Activated CD4-positive, alpha-beta T cell treated with anti-CD3 and anti-CD28 coated beads, Interleukin-2, amount 50 U/mL, for 48 hours (primary cell): ENCODE measurements at places on chromosomes 3 and 15.

- no peak for DNase-seq
Observed at GRCh38 chr3:39139442-39139841, 13.9 kb downstream of the CSRNP1 start.

GRCh38 chr3:21942328-21942727, 191.3 kb upstream of the ZNF385D start:
- DNase-seq: no peak

DNA sequence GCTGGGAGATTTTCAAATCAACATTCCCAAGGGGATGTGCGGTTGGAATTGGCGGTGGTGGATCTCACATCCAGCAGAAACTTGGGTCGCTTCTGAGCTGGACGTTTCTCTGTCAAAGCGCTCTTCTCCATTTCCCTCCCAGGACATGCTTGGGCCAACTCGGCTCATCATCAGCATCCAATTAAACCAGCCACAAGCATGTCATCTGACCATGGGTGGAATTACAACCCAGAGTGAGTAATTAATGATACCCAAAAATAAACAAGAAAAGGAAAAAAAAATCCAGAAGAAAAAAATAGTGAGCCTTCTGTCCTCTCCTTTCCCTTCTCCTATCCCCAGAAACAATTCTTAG, 111.2 kb downstream of the XXYLT1 start:
- no peak for DNase-seq

GRCh38 chr15:63891079-63891767, 57.5 kb upstream of the HERC1 start:
- DNase-seq: peak; percentile 88
